ENCODE measurements at places on chromosomes 4 and X. TPM values are rescaled to one million over a fixed set of nuclear protein-coding genes. Genes with fewer than 3 reads are reported as not detected.
A peak's percentile ranks its signal among the peaks of the same experiment; 100 is the strongest.

DCAF4L1 gene
- 0.12 TPM for total RNA-seq

TMEM154 gene
- 2.2 TPM for total RNA-seq

ATP8A1 gene
- 5.1 TPM for total RNA-seq

OPN1MW3 gene
- total RNA-seq = not detected

RTL9 gene
- 0.17 TPM for total RNA-seq

GRCh38 chr4:169791062-169791461, 33.3 kb upstream of the HPF1 start:
- DNase-seq = no peak

- no peak for DNase-seq
Measured at GRCh38 chrX:16832301-16832700, 37.9 kb downstream of the RBBP7 start.

GRCh38 chrX:126165401-126165720, 728 bp downstream of the DCAF12L2 start:
- DNase-seq = no peak

DNA sequence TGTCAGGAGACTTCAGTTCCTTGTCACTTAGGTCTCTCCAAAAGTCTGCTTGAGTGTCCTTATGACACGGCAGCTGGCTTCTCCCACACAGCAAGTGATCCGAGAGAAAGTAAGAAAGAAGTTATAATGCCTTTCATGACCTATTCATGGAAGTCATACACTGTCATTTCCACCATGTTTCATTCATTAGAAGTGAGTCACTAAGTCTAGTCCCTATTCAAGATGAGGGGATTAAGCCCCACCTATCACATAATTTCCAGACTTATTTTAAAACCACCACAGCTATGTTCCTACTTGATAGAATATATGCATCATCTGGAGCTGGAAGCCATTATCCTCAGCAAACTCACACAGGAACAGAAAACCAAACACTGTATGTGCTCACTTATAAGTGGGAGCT, 25.2 kb upstream of the COL25A1 start:
- DNase-seq = no peak

- no peak for DNase-seq
Measured at GRCh38 chr4:95219109-95219508, 329.7 kb downstream of the UNC5C start.

DNA sequence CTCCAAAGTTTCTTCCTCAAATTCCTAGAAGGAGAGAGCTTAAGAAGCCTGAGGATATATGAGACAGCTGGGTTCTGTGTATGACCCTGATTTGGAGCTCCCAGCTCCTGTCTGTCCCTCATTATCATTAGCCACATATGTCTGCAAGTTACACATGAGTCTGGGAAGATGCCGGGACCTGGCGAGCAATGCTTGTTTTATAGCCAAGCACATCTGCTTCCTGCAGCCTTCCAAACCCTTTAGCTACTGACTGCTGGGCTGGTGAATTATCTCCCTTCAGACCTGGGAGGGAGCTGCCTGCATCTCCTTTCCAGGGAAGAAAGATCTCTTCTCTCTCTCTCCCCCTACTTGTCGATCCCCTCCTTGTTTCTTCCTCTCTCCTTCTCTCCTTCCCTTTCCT, 556.7 kb upstream of the BOD1L1 start:
- DNase-seq = no peak

- DNase-seq = no peak
Measured at GRCh38 chr4:129446074-129446473, 350.1 kb downstream of the C4orf33 start.

DNA sequence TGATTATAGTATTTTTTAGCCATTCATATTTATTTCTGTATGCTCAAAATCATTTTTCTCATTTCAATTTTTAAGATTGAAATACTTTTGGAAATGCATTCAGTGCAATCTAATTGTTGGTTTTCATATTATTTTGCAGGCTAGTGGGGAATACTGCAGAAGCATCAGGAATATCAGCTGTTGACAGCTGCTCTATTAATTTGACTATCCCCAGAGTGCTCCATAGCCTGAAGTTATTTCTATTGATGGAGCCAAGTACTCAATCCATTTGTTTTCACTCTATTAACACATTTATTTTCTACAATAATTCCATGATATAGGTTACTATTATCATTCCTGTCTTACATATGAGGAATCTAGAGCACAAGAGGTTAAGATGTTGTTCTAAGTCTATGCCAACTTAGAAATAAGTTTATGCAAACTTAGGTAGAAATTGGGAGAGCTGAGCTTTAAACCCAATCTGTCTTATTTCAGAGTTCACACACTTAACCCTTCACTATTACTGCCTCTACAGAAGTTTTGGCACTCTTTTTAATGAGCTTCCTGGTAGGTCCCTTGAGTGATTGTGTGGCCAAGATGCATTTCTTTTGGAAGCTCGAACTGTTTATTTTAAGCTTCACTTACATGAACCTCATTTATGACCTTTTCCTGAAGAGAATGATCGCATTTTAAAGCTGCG, 65.6 kb upstream of the PCDH18 start:
- no peak for DNase-seq

DNA sequence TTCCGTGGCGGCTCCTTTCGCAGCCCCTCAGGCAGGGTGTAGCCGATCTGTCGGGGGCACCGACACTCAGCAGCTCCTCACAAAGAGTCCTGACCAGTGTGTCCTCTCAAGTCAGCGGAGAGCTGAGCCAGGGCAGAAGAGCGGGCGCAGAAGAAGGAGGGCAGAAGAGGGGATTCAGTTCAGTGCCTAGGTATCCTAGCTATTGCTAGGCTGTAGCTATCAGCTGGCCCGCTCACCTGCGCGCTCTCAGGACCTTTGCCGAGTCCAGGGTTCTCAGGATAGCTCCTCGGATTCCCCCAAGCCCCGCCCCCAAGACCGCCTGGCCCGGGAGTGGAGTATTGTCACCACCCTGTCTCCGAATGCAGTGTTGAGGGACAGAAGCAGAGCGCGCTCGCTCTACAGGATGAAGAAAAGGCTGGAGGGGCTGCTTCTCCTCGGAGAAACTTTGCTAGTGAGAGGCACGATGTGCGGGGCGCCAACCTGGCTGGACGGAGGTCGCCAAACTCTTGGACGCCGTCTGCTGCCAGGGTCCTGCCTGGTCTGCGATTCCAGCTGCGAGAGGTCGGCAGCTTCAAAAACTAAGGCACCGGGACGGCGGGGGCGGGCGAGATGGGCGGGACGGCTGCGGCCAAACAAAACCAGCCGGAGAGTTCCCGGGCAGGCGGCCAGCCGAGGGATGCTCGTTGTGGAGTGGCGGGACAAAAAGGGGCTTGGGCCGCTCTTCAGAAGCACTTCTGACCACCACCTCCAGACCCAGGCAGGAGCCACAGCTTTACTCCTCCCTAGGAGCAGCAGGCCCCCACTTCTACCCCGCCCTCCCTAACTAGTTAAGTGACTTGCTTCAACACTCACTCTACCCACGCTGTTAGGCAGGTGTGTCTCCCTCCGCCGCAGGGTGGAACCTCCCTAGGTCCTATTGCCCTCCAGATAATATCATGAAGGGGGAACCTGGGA, at the start of gene XKRX:
TSS of gene XKRX (minus strand) at position 258 of the 954 bp plus-strand sequence. CDS start 613 bp downstream, outside the sequence.
- peak; percentile 20 for DNase-seq

DNA sequence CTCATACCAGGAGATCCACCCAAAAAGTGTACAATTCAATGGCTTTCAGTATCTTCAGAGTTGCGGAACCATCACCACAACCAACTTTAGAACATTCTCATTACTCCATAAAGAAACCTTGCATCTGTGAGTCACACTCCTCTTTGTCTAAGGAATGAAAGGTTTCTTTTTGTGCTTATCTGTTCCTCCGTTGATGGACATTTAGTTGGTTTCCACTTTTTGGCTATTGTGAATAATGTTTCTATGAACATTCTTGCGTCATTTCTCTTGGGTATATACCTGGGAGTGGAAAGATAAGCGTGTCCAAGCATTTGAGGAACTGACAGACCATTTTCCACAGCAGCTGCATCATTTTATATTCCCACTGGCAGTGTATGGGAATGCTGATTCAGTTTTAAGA, 10.6 kb downstream of the FAM184B start:
- DNase-seq = no peak

DNA sequence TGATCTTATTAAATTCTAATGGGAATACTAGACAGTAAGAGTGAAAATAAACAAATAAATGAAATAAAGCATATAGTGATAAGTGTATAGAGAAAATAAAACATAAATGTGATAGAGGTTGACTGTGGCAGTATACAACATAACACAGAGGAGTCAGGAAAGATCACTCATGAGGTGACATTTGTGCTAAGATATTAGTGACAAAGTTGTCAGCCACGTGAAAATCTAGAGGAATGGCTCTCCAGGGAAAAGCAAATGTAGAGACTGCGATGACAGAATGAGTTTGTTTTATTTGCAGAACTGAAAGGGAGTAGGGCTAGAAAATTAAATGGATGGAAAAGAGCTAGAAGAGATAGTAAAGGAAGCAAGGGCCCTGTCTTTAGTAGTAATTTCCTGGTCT, 72.8 kb upstream of the GABRA2 start:
- DNase-seq = no peak

GRCh38 chrX:16014171-16014570, 109.2 kb upstream of the GRPR start:
- DNase-seq = no peak

GRCh38 chr4:181964731-181965130, 278.5 kb upstream of the TENM3 start:
- no peak for DNase-seq

DNA sequence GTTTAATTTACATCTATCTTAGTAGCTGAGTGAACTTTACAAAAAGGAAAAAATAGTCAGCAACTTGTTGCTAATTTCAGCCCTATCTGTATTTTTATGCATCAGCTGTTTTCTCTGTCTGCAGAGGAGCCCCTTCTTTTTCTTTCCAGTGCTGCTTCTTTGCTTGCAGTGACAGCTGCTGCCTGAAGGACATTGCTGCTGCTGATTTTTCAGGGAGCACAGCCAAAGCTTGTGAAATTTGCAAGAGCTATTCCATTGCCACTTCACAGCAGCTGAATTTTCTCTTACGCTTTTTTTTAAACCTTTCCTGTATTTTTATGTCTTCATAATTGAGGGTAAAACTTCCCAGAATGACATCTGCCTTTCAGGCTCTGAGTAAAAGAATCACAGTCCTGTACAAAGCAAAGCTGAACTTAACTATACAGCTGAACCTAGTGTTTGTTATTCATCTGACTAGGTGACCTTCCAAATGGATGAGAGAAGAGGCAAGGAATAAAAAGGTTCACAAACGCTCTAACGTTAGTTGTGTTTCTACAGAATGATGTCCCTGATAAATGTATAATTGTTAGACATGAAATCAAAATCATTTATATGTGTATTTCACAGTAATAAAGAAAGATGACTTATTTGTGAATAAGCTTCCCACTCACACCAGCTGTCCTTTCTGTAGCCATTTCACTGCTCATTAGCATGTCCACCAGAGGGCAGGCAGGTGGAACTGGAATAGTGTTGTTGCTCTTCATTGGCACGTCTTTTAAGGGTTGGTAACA, 541.4 kb downstream of the ADGRL3 start:
- DNase-seq = no peak

DNA sequence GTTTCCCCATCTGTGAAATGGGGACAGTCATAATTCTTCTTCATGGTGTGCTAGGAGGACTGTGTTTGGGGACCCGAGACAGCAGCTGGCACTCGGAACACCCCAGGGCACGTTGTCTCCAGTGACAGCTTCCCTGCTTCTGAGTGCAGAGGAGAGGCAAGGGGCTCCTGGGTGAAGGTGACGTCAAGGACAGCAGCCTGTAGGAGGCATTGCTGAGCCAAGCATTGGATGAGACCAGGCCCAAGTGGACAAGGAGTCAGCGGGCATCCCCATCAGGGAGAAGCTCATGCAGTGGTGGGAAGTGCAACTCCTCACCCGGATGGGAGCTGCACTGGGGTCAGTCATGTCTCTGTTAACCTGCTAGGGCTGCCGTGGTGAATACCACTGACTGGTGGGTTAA, 46.1 kb downstream of the EVC start:
- no peak for DNase-seq

GRCh38 chr4:8255698-8256441, 13.7 kb upstream of the HTRA3 start:
- no peak for DNase-seq

- no peak for DNase-seq
Measured at GRCh38 chr4:180285796-180286195, 1957.4 kb upstream of the TENM3 start.

GRCh38 chr4:26484516-26484915, 5.8 kb downstream of the CCKAR start:
- no peak for DNase-seq

- no peak for DNase-seq
Measured at GRCh38 chr4:155207534-155208257, 740 bp upstream of the NPY2R start.

- DNase-seq = peak; percentile 42
Measured at GRCh38 chrX:153474718-153475117, 4.3 kb upstream of the HAUS7 start.

GRCh38 chrX:40079572-40079971, 18.2 kb downstream of the BCOR start:
- DNase-seq = no peak

DNA sequence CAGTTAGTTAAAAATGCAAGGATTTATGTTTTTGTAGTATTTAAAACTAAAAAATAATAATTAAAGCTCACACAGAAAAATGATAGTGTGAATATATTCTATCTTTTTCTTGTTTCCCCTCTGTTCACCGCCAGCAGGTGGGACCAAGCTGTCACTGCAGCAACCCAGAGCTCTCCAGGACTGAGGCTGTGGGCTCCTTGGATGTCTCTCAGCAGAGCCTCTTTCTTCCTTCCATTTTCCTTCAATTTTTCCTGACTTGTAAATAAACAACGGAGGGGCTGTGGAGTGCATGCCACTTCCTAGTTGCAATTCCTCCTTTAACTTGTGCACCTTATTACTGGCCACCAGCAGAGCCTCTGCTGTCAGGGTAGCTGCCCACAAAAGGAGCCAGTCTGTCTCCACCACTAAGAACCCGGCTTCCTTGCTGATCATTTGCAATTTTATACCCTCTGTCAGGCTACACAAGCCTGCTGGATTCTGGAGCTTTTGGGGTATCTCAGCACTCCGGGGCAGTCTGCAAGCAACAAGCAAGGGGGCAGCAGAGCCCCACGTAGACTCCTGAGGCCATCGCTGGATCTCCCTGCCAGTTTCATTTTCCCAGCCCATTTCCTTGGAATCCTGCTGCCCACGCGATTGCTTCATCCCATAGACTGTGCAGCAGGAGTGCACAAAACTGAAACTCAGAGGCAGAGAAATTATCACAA, 1467.4 kb downstream of the C4orf33 start:
- peak; percentile 59 for DNase-seq

DNA sequence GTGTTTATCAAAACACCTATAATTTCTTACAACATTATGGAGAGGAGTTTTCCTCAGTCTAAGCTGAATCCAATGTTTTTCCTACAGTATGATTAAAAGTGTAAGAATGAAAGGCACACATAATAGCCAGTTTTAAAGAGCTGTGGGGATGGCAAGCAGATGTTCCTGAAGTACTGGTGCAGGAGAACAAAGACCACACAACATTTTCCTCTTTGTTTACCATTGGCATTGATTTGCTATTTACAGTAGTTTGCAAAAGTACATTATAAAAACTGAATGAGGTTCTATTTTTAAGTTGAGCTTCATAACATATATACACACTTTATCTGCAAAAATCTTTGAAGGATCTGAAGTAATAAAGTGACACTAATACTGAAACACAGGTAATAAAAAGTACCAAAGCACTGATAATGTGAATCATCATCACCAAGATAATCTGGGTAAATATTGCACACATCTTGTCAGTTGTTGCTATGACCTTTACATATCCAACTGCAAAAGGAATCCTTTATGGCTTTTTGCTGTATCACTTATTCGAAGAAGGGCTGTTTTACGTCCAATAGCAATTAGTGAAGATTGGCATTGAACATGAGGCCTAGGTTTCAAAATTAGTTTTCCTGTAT, 22.5 kb downstream of the TCEAL1 start:
- DNase-seq = no peak

- no peak for DNase-seq
Measured at GRCh38 chr4:8897251-8898167, 25.9 kb upstream of the HMX1 start.

GRCh38 chr4:73752424-73752823, 12.1 kb downstream of the CXCL8 start:
- no peak for DNase-seq
